ENCODE measurements at places on chromosomes 3 and 15.
A peak's percentile ranks its signal among the peaks of the same experiment; 100 is the strongest.

DNA sequence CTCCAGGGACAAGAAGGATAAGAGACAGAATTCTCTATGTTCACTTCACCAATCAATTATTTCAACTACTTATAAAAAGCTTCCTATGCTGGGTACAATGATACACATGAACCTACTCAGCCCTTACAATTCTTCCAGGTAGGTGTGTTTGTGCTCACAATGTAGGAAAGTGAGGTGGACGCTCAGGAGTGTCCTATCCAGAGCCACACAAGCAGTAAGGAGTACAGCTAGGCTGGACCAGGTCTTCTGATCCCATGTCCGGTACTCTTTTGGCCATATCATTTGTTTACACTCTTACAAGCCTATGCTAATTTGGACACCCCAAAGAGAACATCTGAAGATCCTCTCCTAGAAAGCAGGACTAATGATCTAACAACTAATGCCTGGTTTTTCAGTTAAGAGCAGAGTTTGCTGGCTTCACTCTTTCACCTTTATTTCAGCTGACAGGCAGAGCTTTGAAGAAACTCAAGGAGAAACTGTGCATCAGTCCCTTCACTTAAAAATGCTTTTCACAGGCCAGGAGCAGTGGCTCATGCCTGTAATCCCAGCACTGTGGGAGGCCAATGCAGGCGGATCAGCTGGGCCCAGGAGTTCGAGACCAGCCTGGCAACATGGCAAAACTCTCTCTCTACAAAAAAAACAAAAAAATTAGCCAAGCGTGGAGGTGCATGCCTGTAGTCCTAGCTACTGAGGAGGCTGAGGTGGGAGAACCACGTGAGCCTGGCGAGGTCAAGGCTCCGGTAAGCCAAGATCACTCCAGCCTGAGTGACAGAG is 27.5 kb downstream of the IGF2BP2 start:
- no peak for DNase-seq

DNA sequence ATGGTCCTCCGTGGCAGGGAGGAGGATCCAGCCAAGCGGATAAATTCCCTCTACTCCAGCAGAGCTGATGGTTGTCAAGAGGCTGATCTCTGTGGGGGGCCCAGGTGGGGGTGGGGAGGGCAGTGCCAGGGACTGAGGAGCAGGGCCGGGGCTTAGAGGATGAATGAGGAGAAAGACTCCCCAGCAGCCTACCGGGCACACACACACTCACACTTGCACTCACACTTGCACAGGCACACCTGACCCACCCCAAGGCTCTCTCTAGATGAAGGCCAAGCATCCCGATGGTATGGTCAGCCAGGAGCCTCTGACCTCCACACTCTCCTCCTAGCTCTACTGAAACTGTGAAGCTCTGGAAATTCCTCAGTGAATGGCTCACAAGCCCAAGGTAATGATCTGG is 131.3 kb upstream of the PRR20G start:
- no peak for DNase-seq

DNA sequence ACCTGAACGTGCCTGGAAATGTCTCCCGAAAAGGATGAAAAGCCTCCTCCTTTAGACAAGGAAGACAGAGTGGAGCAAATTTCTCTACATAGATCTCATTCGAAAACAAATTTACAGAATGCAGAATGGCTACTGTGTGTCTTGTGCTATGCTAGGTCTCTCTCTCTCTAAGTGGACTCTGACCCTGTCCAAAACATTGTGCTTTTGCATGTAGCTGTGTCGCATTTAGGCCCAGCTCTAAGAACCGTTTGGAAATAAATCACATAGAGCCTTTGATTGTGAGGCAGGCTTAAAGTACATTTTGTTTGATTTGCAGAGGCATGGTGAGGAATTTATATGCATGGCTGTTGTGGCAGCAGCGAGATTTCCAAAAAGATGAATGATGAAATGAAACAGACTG is 198.0 kb downstream of the SV2B start:
- DNase-seq = no peak

DNA sequence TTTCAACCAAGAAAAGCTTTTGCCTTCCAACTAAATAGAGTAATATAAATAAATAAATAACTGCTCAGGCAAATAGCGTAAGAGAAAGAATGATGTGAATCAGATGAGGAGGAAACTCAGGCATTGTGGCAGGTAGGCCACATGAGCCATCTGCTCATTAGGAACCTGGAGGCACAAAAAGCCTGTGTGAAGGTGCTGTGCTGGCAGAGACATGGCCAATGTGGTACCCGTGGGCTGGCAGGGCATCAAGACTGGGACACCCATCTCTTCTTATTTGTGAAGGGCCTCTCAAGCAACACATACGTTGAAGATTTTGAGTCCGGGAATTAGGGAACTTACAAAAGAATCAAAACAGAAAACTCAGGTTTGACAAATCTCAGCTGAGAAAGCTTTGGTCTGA is 9.5 kb downstream of the ANKRD34C start:
- DNase-seq = no peak

GRCh38 chr3:38118421-38119247 is 18.3 kb downstream of the ACAA1 start:
- DNase-seq = no peak

GRCh38 chr15:69272891-69273290 is 25.8 kb upstream of the PAQR5 start:
- DNase-seq = no peak

- DNase-seq = no peak
These were observed 18.9 kb downstream of the EBLN2 start for GRCh38 chr3:73080216-73080966.

GRCh38 chr15:32651229-32651837 is 9.8 kb downstream of the SCG5 start:
- DNase-seq = peak; percentile 31

GRCh38 chr3:84096188-84096587 is 862.6 kb upstream of the CADM2 start:
- no peak for DNase-seq

GRCh38 chr15:63349156-63349555 is 32.5 kb downstream of the CA12 start:
- DNase-seq = no peak

- DNase-seq = no peak
These were observed 150.8 kb upstream of the DPH6 start for GRCh38 chr15:35696767-35697231.

- no peak for DNase-seq
These were observed 12.1 kb downstream of the EAF1 start for GRCh38 chr3:15439476-15439875.

GRCh38 chr3:101244212-101244575 is 76.2 kb downstream of the IMPG2 start:
- DNase-seq = no peak

DNA sequence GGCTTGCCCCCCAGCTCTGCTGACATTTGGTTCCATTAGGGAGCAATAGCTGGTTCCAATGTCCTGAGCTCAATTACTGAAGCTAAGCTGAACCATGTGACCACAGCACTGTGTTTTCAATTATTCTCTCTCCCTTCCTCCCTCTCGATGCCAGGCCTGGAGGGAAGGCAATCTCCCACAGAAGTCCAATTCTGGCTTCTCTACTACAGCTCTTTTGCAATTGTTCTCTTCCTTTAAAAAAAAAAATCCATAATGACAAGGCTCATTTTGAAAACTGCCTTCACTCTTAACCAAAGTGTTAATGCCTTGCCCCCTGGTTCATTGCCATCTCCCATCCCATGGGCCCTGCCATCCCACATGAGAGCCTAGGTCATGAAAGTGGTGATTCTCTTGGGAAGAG is 24.8 kb downstream of the IL16 start:
- no peak for DNase-seq

- DNase-seq = no peak
These were observed 38.3 kb downstream of the HCN4 start for GRCh38 chr15:73330206-73331051.

GRCh38 chr3:122200661-122201060 is 17.2 kb downstream of the CASR start:
- peak; percentile 97 for DNase-seq

- peak; percentile 23 for DNase-seq
These were observed 34.3 kb downstream of the SEC22C start for GRCh38 chr3:42547401-42547945.

GRCh38 chr15:69697916-69698315 is 245.3 kb downstream of the RPLP1 start:
- DNase-seq = peak; percentile 96

GRCh38 chr3:57093971-57094535 is 33.6 kb downstream of the SPATA12 start:
- no peak for DNase-seq

- DNase-seq = no peak
These were observed 230.0 kb upstream of the LYSMD4 start for GRCh38 chr15:99963096-99963825.

DNA sequence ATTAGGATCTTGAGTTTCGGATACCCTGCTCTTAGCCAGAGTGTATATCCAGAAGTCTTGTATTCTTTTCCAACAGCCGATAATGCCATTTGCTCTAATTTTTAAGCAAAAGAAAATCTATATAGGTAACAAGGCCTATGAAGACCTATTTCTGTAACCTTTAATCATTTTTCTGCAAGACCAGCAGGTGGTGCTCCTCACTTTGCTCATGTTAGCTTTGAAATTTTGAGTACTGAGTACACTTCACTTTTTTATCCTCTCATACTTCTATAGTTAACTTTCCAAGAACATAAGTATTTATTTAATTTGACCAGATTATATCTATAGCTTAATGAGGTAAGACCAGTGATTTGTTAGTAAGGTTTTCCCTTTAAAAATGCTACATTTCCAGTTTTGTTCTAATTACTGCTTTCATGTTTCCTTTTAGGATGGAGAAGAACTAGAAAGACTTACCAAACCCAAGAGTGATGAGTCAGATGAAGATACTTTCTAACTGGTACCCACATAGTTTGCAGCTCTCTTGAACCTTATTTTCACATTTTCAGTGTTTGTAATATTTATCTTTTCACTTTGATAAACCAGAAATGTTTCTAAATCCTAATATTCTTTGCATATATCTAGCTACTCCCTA is 20.5 kb downstream of the SLC35A5 start:
- DNase-seq = peak; percentile 48

- DNase-seq = no peak
These were observed 34.7 kb upstream of the MRPS22 start for GRCh38 chr3:139309061-139309591.

- no peak for DNase-seq
These were observed 145.6 kb upstream of the TMCO5A start for GRCh38 chr15:37788767-37789396.

DNA sequence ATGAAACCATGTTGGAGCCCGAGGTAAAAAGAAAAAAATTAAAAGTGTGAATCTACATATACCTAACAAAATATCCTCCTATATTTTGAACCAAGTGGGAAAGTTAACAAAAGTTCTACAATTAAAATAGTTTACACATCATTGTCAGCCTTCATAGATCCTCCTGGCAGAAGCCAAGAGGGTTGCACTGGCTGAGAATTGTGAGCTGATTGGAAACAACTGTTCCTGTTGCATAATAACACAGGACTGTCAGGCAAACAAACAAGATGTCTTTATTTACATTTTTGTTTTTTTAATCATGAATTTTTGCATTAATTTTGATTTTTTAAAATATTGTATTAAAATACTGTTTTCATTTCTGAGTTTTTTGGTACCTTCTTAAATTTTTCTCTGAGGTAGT is 215.2 kb upstream of the MME start:
- no peak for DNase-seq

DNA sequence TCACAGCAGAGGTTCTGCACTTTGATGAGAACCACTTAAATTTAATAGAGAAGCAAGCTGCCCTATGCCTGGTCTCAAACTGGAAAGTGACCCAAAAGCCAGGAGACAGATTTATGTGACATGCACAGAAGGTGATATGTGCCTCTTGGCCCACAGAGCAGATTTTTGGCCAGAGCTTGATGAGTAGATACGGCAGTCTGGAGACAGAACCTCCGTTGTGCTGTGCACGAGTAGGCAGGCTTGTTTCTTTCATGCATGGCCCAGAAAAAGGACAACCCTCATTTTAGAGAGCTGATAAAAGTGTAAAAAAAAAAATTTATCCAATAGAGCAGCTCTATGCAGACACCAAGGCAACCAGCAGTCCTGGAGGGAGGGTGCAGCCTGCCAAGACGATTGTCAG is 423.1 kb downstream of the CNTN6 start:
- DNase-seq = no peak

GRCh38 chr15:39602143-39602542 is 21.3 kb downstream of the THBS1 start:
- no peak for DNase-seq

Data from NCI-H1105 treated with DMSO at 0.1 percent for 48 hours (cell line).